HAP-1 (cell line): ENCODE measurements at places on chromosomes 5 and 9.
A peak's percentile ranks its signal among the peaks of the same experiment; 100 is the strongest.

GRCh38 chr5:163276466-163276865, 160.9 kb upstream of the CCNG1 start:
- DNase-seq = no peak

GRCh38 chr9:109453210-109453842, 44.8 kb downstream of the PTPN3 start:
- peak; percentile 48 for DNase-seq

- peak; percentile 56 for DNase-seq
These were observed at the start of gene CLIC3 for GRCh38 chr9:136996361-136997292. Gene CLIC3 (minus strand): TSS chr9:136996568. CDS start chr9:136996543, 25 bp downstream.

GRCh38 chr9:84315278-84315877, 25.2 kb downstream of the SLC28A3 start:
- peak; percentile 74 for DNase-seq

DNA sequence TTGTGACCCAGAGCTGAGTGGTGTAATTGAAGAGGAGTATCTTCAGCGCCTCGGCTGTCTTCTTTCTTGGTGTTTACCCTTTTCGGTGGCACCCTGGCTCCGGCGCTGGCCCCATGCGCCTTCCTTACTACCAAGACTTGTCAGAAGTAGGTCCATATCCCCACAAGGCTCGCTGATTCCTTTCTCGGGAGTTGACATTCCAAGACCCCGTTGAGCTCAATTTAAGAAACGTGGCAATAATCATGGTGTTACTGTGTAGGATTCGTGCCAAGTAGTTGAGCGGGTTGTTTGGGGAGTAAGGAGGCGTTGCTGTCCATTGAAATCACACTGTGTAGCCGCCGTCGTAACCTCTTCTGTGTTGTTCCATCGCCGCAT, 795 bp downstream of the NDUFAF2 start:
- peak; percentile 42 for DNase-seq

GRCh38 chr5:85143138-85143537, 758.5 kb upstream of the EDIL3 start:
- no peak for DNase-seq

DNA sequence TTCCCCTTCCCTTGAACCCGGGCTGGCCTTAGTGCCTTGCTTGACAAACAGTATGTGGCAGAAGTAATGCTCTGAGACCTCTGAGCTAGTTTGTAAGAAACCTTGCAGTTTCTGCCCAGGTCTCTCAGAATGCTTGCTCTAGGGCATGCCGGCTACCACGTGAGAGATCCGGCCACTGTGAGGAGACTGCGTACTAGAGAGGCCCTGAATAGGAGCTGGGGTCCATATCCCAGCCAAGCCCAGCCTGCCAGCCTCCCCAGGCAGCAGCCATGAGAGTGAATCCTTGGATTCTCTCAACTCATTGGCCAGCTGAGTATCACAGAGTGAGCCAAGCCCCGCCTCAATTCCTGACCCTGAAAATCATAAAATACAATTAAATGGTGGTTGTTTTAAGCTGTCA, 16.0 kb upstream of the COL15A1 start:
- DNase-seq = no peak

DNA sequence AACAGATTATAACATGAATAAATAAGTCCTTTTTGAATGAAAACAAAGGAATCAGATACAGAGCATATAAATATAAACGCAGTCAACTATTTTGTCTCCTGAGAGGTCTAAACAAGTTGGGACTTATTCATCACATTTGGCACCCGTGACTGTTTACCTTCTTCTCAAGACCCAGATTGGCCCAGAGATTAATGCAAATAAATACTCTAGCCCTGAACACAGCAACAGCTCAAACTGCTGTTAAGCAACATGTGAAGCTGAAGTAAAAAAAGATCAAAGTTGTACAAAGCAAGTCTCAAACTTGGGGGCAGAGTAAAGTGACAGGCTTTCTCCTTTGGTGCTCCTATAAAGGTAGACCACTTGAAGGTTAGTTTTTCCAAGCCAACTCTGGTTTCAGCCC, 95.0 kb upstream of the NR5A1 start:
- no peak for DNase-seq
